ENCODE measurements at places on chromosomes 1 and 21.

- DNase-seq, result no peak
Measured at GRCh38 chr1:49045371-49045770, 268.7 kb upstream of the BEND5 start.

DNA sequence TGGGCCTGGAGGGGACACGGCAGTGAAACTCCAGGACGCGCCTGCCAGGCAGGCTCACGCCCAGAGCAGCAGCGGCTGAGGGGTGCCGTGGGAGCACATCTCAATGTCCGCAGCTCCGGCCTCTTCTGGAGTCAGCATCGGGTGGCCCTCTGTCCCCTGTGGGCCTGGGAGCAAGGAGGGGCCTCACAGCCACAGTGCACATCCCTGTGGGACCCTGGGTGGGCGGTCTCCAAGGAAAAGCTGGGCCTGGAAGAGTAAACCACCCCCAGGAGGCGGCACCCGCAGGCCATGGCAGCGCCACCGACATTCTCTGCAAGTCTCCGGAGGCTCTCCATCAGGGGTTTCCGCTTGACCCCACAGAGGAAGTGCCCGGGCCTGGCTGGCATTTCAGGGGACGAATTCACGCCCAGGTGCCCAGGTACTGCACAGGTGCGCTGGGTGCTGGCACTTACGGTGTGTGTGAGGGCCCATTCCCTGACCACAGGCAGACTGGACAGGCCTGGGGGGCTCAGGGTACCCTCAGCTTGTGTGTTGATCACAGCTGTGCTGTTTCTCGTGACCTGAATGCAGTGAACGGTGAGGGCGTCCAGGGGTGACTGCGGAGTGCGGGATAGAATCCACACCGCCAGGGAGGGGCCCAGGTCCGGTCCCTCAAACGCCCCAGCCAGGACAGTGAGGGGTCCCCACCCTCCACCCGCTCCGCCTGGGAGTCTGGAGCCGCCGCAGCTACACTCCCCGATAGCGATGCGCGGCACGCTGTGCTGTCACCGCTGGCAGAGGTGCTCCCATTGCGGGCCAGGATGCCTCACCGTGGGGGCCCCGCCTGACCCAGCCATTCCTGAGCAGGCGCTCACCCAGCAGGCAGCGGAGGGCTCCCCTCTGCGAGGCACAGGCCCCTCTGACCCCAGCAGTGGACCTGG is 16.6 kb upstream of the RNF223 start:
- no peak for DNase-seq

DNA sequence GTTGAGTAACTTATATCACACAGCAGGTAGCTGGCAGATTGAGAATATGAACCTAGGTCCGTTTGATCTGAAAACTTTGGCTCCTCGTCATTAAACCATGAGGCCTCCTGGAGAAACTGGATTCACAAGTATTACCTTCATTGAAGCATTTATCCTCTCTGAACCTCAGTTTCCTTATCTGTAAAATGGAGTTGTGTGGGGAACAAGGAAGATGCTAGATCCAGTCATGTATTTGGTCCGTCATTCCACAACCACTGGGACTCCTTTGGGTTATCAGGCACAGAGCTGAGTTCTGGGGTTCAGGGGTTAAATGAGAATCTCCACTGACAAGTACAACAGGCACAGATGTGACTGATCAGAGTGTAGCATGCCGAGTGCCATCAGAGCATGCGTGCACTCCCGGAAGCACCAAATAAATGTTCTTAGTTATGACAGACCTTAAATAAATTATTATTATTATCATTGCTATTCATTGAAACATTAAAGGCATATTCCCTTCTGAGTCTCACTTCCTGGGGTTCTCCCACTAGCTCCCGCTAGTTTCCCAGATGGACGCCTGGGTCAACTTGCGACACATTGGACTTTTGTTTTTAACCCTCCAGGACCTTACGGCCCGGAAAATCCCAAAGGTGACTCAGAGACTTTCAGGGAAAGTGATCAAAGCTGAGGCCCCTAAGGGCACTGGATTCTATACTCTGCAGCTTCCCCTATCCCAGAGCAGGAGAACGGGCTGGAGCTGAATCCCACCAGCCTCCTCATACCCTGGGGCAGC is 130.6 kb downstream of the PLPP3 start:
- no peak for DNase-seq

DNA sequence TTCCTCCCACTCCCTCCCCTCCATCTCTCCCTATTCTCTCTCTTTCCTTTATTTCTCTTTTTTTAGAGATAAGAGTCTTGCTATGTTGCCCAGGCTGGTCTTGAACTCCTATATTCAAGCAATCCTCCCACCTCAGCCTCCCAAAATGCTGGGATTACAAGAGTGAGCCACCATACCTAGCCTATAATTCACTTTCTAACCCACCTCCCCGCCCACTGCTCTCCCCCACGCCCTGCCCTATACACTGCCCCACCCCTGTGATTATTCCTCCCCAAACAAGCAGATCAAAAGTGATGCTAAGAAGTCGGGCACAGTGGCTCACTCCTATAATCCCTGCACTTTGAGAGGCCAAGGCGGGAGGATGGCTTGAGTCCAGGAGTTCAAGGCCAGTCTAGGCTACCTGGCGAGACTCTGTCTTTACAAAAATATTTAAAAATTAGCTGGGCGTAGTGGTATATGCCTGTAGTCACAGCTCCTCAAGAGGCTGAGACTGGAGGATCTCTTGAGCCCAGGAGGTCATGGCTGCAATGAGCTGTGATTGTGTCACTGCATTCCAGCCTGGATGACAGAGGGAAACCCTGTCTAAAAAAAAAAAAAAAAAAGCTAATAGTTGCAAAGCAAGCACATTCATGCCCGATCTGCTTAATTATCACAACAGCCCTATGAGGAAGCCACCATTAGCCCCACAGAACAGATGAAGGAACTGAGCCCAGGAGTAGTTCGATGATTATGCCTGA is 12.8 kb upstream of the E2F2 start:
- no peak for DNase-seq

- DNase-seq, result no peak
Measured at GRCh38 chr1:108610073-108610472, 50.2 kb downstream of the EEIG2 start.

DNA sequence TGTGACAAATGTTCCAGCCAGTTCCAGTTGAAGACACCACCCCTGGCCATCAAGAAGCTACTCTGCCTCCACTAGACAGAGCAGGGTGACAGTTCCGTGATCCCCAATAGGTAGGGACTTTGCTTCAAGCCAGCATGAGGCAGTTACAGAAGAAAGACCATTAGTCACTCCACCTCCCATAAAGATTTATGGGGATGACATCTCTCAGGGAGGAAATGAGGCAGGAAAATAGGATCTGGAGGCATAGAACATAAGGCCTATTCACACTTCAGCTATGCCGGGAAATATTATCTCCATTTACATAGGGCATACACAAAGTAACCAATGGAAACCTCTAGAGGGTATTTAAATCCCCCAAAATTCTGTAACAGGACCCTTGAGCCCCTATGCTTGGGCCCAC is 3.5 kb upstream of the GBP7 start:
- DNase-seq, result no peak

DNA sequence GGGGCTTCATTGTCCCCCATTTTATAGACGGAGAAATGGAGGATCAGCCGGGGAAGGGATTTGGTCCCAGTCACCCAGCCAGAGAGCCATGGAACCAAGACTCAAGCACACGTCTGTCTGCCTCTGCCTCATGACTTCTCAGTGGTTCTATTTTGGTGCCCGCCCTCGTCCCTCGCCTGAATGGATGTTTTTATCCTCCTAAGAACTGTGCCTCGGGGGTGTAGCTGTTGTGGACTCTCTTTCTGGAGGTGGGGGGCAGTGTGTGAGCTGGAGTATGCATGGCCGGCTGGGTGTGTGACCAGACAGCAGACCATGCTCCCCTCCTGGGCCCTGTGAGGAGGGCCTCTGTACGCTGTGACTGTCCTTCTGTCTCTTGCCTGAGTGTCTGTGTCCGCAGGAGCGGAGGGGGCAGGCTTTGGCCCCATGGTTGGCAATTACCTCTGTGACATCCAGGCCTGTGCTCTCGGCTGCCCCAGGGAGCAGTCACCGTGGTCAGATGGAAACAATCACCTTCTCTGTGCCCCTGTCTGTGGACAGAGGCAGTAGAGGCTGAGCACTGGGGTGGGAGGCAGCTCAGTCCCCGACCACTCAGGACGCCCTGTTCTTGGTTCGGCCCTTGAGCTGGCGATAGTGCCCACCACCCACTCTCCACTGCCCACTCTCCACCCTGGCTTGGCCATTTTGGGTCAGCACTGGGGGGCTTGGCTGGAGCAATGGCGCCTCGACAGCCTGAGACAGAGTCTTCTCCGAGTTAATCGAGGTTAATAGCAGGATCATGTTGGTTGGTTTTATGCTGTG is 20.4 kb downstream of the WNT4 start:
- no peak for DNase-seq

- DNase-seq, result no peak
Measured at GRCh38 chr1:116426401-116426800, 53.4 kb downstream of the ATP1A1 start.

DNA sequence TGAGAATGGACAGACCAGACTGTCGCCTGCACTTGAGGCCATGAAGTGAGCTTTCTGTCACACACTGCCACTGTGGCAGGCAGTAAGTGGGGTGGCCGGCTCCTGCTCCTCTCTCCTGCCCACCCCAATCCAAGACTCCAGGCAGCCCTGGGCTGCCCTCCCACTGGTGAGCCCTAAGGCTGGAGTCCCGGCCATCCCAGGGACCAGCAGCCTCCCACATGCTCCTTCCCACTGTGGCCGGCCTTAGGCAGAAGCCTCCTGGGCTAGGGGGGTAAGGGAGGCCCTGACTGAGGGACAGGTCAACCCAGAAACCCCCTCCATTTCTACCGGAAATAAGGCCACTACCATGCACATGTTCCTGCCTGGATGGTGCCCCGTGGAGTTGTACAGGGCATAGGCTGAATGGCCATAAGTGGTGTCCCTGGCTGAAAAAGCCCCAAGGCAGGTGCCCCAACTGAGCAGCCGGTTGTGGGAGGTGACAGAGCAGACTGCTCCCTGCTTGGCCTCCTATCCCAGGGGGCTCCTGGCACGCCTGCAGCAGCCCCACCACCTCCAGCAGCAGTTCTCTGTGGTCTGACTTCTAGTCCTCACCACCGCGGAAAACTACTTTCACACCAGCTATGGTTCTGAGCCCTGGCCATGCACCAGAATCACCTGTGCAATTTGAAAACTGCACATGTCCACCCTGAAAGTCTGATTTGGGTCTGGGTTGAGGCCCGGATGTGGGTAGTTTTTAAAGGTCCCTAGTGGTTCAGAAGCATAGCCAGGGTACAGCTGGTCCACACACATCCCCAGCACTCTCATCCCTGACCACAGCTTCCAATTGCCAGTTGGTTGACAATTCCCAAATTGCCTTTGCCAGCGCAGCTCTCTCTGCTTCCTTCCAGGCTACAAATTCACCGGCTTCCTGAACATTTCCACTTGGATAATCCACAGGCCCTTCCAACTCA is 1.6 kb upstream of the ARTN start:
- no peak for DNase-seq

DNA sequence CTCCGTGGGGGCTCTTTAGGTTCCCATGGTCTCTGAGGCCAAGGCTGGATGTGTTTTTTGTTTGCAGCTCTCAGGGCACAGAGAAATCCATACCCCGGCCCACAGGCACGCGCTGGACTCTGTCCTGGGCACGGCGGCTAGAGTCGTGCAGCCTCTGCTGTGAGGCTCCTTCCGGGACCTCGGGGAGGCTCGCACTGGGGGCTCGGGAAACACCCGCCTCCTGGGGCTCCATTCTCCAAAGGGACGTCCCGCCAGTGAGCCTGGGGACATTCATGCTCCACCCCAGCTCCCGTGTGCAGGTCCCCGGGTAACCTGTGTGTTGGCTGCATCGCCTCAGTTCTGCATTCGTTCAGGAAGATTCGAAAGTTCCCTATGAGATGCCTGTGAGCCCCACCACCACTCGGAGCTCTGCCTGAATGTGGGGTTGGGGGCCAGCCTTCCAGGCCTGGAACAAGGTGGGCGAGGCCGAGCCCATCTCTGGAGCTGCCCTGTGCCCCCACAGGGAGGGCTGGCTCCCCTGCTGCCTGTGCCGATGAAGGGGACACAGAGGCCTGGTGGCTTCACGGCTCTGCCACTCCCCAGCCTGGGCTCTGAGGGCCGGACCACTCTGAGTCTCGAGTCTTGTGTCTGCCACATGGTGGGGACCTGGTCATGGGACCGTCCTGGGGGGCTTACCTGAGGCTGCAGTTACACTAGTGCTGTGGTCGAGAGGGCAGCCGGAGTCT is 182.0 kb upstream of the ARHGEF16 start:
- DNase-seq, result no peak

GRCh38 chr1:22651941-22652856 is 837 bp upstream of the C1QB start:
- no peak for DNase-seq

- no peak for DNase-seq
Measured at GRCh38 chr1:169868978-169869377, 24.7 kb downstream of the SCYL3 start.

GRCh38 chr1:235588916-235589515 is 60.6 kb downstream of the GNG4 start:
- no peak for DNase-seq

GRCh38 chr1:20380616-20381035 is 90.0 kb downstream of the VWA5B1 start:
- DNase-seq, result no peak

DNA sequence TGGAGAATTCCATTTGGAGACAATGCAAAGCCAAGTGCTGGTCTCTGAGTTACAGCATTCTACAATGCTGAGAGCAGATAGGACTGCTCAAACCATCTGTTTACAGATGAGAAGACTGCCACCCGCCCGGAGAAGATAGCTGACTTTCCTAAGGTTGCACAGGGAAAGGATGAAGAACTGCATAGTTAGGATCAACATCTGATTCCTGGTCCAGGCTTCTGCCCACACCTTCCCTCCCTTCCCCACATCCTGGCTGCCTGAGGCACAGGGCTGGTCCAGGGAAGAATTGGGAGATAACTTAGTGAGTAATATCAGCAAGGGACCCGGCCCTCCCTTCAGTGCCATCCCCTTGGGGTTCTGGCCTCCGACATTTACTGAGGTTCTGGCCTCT is 2.0 kb downstream of the SERINC2 start:
- no peak for DNase-seq

DNA sequence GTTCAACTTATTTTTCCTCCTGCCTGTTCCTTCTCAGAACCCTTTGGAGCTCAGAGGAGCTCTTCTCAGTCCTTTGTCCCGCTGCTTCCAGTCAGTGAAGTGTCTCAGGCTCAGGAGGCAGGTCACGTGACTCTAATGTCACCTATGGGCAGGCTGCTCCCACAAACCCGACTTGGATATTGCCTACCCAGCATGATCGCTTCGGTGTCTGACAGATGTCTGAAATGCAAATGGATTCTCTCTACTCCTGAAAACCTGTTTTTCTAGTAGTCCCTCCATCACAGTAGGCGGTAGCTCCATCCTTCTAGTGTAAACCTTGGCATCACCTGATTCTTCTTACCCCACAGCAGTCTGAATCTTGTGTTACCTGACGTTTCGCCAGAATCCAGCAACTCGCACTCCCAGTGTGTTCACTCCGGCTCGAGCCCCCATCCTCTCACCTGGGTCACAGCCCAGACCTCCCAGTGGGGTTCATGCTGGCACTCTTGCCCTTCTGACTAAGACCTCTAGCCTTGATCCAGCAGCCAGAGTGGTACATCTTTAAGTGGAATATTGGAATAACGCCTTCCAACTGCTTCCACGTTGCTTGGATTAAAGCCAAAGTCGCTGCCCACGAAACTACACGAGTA is 5.4 kb downstream of the PADI6 start:
- DNase-seq, result no peak
